ENCODE measurements at places on chromosomes 12 and 14.

DNA sequence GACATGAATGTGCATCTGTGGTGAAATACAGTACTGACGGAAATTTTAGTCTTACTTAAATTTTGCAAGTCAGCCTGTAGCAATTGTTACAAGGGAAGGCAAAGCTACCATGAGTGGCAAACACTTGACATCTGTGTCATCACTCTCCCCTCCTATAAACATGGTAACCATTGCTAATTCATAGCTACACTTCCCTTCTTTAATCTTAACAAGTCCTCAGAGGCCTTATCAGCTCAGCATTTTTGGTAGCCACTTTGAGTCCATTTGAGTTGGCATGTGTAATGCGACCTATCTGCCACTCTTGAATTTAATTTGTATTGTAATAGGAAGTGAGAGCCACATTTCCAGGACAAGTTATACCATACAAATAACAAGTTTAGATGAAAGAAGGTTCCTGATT lies 218.1 kb downstream of the RMST start:
- no peak for DNase-seq

DNA sequence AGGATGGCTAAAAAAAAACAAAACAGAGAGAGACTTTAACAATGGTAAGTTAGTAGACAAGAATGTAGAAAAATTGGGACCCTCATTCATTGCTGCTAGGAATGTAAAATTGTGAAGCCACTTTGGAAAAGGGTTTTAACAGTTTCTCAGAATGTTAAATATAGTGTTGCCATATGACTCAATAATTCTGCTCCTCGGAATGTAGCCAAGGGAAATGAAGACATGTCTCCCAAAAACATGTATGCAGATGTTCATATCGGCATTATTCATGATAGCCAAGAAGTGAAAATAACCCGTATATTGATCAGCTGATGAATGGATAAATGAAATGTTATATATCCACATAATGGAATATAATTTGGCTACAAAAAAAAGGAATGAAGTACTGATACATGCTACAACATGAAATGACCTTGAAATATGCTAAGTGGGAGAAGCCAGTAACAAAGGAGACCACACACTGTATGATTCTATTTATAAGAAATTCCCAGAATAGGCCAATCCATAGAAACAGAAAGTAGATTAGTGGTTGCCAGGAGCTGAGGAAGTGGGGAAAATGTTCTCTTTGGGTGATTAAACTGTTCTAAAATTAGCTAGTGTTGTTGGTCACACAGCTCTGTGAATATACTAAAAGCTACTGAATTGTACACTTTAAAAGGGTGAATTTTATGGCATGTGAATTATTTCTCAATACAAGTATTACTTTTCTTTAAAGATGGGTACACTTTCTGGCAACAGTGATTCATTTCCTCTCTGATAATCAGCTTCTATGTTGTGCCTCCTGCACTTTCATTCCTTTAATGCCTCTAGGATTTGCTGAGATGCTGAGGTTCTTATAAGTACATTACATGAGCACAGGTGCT lies 132.5 kb downstream of the DAAM1 start:
- no peak for DNase-seq

GRCh38 chr14:33381717-33382116 lies 443.0 kb downstream of the NPAS3 start:
- DNase-seq: no peak

DNA sequence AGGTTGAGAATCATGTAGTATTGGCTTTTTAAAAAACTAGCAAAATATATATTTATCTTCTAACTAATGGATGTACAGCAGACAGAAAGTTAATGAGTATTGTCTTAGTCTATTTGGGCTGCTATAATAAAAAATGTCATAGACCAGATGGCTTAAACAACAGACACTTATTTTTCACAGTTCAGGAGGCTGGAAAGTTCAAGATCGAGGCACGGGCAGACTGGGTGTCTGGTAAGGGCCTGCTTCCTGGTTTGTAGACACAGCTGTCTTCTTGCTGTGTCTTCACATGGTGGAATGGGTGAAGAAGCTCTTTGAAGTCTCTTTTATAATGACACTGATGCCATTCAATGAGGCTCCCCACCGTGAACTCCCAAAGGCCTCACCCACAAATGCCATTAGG lies 70.1 kb upstream of the KRR1 start:
- DNase-seq: no peak

DNA sequence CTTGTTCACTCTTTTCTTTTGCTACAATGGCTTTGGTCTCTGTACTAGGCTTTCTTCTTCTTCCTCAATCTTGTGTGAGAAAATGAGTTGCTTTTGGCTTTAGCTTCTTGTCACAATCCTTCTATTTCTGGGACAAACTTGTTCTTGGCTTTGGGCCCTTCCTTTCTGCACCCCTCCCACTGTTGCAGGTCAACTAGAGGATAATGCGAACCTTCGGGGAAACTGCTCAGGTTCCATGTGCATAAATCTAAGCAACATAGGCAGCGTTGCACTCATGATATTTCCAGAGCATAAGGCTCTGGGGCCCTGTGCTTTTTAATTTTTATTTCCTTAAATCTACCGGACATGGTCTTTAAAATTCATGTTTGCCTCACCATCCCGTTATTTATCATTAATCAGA lies 89.8 kb upstream of the LRIG3 start:
- DNase-seq: no peak

DNA sequence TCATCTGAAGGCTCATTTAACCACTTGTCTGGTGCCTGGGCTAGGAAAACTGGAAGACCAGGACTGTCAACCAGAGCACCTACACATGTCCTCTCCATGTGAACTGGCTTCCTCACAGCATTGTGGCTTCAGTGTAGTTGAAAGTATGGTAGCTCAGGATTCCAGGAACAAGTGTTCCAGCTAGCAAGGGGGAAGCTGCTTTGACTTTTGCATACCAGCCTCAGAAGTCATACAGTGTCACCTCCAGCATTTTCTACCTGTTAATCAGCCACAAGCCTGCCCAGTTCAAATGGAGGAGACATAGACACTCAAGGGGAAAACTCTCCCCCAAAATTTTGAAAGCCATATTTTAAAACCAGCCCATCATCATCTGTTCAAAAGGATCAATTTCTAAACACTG lies 212.8 kb upstream of the CAND1 start:
- DNase-seq: no peak

GRCh38 chr12:131008131-131008912 lies 54.6 kb downstream of the ADGRD1 start:
- DNase-seq: no peak

DNA sequence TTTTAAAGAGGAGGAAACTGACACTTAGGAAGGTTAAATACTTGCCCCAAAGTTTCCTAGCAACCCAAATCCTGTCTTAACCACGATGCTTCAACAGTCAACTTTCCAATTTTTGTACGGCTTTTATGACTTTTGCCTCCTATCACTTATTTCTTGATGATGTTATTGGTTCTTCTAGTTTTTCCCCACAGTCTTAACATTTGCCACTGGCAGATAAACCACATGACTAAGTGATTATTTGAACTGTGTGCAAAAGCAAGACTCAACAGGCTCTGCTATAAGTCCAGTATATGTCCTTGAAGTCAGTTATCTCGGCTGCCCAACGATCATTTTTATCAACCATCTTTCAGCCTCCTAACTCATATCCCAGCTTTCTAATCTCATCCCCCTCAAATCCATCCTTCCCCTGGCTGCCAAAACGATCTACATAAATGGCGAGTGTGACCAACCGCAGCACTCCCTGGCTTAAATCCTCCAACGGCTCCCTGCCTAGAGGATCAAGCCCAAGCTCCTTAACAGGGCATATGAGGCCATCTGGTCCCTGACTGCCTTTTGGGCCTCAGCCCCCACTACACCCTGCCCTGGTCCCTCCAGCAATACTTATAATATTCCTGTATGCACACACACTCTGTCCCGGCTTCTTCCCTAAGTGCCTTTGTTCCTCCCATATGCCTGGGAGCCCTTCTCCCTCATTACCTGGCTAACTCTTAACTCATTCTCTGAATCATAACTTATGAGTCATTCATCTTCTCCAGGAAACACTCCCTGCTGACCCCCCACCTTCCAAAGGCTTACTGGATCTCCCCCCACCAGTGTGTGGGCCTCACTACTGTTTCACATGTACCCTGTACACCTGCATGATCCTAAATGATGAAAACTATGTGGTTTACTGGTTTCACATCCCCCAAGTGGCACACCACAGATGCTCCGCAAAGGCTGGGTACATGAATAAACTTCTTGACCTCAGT lies 8.8 kb downstream of the VPS37B start:
- no peak for DNase-seq

- no peak for DNase-seq
Observed at GRCh38 chr14:60958146-60958545, 22.7 kb downstream of the TRMT5 start.

DNA sequence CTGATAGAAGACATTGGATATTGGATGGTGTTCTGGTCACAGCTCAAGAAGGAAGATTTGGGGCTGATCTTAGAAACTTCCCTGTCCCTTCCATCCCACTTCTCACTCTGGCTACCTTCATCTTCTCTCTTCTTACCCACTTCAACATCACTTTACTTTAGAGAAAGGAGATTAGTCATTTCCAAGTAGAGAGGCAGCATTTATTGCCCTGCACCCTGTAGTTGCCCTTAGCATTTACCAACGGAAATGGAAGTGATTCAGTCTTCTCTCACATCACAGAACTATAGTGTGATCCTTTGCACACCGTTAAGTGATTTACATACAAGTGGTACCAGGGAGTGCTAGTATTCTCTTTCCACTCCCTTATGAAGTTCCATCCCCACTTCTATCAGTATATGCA lies 52.4 kb downstream of the PHLDA1 start:
- DNase-seq: no peak

All from stimulated activated CD8-positive, alpha-beta memory T cell treated with anti-CD3 and anti-CD28 coated beads, Interleukin-7, amount 100 ng/mL, for 1 hour (primary cell).